ENCODE measurements at places on chromosomes 16 and 17.

GRCh38 chr17:31072186-31072585, 22.6 kb upstream of the NF1 start:
- peak; percentile 87 for DNase-seq

GRCh38 chr16:4200781-4201137, 41.1 kb downstream of the SRL start:
- peak; percentile 9 for DNase-seq

GRCh38 chr17:45780921-45781320, 3.2 kb upstream of the CRHR1 start:
- no peak for DNase-seq

GRCh38 chr16:14600164-14600563, 29.9 kb downstream of the PARN start:
- DNase-seq = peak; percentile 43

- no peak for DNase-seq
Measured at GRCh38 chr16:72224260-72224768, 52.4 kb upstream of the PMFBP1 start.

GRCh38 chr17:38425031-38425430, 3.2 kb upstream of the ARHGAP23 start:
- DNase-seq = no peak

DNA sequence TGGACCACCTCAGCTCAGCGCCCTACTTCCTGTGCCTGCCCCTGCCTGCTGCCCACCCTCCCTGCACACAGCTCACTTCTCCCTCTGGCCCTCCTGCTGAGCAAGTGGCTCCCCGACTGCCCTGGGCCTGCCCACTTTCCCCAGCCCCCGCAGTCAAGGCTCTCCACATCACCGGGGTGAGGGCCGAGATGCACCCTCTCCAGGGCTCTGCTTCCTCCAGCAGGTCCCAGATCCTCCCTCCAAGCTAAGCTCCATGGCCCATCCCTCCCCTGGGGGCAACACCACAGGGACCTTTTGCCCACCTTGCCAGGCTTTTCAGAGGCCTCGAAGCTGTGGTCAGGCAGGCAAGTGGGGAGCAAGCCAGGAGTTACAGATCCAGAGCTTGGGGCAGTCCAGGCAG, 820.2 kb downstream of the KCNJ18 start:
- no peak for DNase-seq

DNA sequence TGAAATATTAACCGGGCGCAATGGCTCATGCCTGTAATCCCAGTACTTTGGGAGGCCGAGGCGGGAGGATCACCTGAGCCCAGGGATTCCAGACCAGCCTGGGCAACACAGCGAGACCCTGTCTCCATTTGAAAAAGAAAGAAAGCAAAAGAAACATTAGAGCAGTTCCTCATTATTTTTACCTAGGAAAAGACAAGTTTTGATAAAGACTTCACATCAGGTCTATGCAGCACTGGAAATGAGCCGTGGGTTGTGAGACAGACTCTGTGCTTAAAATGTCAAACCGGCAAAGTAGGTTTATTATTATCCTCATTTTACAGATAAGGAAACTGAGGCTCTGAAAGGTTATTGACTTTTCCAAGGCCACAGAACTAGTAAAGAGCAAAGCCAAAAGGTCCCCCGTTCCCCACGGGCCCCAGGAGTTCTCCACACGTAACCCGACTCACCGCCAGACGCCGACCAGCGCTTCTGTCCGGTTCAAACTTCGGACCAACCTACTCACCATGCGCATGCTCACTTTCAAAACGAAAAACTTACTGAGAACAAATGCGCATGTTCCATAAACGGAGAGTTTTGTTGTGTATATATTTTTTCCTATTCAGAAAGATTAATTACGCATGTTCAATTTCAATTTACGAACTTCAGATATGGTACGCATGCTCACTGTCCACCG, 356 bp downstream of the TUBD1 start:
- DNase-seq = peak; percentile 99

GRCh38 chr16:66741169-66741900, 10.1 kb downstream of the DYNC1LI2 start:
- peak; percentile 91 for DNase-seq

DNA sequence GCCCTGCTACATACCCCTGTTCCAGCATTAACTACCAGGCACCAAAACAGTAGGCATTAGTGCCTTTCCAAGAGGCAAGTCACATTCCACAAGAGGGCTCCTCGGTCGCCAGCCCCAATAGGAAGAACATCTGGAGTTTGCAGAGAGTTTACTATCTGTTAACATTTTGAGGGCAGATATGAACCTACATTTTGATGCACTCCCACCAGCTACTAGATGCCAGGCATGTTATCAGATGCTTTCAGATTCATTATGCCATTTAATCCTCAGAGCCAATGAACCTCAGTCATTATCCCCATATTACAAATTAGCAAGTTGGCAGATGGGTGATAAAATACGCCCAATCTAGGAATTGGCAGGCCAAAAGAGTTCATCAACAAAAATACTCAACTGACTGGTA, 4.2 kb upstream of the CMTM2 start:
- DNase-seq = no peak

DNA sequence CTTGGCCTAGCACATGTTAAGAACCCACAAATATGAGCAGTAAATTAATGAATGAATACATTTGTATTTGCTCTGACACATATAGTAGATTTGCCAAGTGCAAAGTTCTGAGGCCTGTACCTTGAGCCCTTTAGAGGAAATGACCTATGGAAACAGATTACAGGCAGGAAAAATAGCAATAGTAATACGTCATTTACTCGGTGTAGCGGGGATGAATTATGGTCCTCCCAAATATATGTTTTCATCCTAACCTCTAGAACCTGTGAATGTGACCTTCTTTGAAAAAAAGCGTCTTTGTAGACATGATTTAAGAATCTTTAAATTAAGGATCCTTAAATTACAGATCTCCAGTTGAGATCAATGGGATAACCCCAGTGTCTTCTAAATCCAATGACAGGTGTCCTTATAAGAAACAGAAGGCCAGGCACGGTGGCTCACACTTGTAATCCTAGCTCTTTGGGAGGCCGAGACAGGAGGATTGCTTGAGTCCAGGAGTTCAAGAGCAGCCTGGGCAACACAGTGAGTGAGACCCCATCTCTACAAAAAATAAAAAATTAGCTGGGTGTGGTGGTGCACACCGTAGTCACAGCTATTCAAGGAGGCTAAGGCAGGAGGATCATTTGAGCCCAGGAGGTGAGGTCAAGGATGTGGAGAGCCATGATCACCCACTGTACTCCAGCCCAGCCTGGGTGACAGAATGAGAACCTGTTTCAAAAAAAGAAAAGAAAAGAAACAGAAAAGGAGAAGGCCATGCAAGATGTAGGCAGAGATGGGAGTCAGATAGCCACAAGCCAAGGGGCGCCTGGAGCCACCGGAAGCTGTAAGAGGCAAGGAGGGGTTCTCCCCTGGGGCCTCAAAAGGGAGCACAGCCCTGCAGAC, 5.1 kb upstream of the ITPRIPL2 start:
- DNase-seq = no peak

DNA sequence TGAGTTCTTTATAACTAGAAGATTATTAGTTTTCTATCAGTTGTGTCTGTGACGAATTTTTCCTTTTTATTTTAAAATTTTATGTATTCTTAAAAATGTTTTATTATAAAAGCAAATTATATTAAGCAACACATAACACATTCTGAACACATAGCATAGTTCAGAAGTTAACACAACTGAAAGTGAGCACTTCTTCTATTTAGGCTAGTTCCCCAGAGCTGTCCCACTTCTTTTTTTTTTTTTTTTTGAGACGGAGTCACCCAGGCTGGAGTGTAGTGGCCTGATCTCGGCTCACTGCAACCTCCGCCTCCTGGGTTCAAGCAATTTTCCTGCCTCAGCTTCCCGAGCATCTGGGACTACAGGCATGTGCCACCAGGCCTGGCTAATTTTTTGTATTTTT, 37.7 kb upstream of the ALDH3A2 start:
- DNase-seq = no peak

DNA sequence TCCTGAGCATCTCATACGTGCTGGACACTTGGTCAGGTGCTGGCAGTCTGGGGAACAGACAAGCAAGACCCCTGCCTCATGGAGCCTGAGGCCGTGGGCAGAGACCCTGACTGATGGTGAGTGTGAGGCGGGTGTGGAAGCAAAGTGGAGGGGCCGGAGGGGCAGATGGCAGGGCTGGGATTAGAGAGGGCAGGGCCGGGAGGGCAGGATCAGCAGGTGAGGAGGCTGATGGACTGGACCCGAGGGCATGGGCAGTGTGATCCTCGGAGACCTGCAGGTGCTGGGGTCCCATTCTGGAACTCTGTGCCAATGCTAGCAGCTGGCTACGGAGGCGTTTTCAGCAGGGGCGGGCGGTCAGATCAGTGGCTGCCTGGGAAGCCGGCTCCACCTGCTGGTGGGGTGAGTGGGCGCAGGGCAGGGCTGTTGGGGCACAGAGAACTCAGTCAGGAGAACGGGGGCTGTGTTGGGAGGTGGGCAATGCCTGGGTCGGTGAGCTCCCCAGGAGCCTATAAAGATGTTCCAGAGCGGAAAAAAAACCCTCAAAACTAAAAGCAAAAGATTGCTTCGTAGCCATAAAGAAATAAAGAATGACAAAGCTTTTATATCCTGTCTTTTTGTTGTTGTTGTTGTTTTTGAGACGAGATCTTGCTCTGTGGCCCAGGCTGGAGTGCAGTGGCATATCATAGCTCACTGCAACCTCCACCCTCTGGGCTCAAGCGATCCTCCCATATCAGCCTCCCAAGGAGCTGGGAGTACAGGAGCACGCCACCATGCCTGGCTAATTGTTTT, 8.9 kb upstream of the C16orf74 start:
- no peak for DNase-seq

DNA sequence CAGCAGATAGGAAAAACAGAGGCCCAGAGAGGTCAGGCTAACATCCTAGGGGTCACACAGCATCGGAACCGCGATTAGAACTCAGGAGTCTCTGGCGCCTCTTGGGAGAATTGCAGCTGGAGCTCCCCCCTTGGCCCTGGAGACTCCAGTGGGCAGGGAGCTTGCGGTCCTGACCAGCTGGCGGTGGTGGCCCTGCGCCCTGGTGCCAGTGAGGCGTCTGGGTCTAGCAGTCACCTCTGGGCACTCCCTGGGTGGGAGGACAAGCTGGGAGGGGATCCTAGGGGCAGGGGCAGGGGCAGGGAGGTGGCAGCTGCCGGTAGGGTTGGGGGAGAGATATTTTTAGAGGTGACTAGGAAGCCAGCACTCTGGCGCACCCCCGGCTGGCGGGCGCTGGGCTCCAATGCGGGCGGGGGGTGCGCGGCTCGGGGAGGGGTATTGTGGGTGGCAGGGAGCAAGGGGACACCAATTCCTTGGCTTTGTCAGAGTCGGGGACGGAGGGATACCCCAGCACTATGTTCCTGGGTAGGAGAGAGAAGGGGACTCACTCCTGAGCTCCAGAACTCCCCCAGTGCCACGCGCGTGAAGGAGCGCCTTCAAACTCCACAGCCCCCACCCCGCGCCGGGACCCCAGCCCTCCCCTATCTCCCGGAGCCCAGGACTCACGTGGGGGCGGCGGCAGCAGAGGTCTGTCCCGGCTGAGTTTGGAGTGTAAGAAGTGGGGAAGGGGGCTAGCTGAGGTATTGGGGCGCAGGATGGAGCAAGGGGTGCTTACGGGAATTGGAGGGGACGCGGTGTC, 584 bp downstream of the PHOSPHO1 start:
- DNase-seq = no peak

DNA sequence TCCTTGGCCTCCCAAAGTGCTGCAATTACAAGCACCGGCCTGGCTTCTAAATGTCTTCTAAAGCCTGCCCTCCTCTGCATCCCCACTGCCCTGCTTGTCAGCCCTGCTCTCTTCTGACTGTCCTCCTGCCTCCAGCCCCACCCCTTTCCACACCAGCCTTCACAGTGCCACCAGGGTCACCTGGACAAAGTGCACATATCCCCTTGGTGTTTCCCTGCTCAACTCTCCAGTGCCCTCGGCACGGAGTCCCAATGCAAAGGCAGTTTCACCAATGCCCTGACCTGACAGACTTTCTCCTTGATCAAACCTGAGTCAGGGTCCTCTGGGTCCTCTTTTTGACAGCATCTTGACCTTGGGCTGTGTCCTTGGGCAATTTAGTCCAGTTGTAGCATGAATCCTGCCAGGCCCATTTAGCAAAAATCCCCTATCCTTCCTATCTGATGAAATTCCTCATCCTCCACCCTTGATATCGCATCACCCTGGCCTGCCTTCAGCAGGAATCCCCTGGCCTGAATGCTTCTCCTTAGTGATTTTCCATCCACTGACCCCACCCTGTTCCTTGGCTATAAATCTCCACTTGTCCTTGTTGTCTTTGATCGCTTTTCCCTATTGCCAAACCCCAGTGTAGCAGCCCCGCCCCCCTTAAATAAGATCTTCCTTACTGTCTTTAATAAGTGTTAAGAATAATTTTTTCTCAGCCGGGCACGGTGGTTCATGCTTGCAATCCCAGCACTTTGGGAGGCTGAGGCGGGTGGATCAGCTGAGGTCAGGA, 42.7 kb upstream of the ETV4 start:
- no peak for DNase-seq

DNA sequence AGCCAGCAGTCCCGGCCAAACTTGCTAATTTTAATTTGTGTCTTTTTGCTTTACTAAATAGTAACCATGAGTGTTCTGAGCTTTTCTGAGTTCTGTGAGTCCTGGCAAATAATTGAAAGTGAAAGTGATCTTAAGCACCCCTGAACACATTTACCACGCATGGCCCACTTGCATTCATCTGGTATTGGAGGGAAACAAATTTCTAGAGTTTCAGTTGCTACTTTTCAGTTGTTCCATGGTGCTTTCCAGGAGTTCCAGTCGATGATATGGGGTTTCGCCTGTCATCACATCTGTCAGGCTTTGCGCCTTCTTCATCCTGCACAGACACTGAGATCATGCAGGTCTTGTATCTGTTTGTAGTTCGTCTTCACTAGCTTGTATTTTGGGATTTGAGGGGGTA, 44.1 kb downstream of the CRLF3 start:
- no peak for DNase-seq

DNA sequence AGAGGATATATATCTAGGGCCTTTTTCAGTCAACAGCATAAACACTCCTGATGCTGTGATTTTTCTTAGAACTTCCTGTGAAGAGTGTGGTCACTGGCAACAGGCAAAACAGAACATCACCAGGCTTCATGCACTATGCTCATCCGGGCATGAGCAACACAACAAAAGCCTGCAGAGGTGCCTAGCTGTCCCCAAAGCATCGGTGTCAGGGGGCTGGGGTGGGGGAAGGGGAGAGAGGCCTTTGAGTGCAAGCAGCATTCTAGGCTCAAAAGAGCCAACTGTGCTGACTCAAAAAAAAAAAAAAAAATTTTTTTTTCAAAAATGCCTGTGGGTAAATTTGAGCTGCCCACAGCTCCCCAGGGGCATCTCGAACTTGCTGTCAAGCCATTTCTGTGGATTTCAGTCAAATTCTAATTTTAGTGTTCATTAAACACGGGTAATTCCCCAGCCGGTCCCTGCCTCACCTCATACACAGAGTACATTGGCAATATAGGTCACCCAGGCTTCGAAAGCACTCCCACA, 194.6 kb upstream of the DYNLRB2 start:
- no peak for DNase-seq

GRCh38 chr16:80047842-80048241, 447.3 kb upstream of the MAF start:
- DNase-seq = no peak

Measured in renal cortical epithelial cell (primary cell).